D341Med (cell line): ENCODE measurements at places on chromosomes 3 and 15.
A peak's percentile ranks its signal among the peaks of the same experiment; 100 is the strongest.

DNA sequence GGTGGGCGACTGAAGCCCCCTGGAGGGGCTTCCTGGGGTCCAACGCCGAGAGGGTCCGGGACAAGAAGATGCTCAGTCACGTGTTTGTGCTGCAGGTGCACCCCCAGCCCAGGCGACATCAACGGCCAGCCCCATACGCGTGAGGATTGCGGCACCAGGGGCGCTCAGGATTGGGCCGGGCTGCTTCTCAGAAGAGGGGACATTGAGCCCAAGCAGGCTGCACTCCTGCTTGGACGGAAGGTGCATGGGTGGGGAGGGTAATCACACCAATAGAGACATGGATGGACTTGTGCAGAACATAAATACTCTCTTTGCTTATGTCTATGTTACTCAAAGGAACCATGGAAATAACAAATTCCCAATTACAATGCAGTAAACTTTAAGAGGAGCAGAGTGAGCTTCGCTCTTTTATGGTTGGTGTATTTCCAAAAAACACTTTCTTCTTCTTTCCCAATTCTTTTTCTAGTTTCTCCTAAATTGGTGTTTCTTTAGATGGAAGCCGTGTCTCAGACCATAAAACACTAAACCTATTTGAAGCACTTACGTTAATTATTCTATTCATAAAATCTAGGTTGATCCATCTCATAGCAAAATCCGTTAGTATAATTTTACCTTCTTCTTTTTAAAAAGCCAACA is 182.7 kb downstream of the GOLGA6L6 start:
- no peak for DNase-seq

DNA sequence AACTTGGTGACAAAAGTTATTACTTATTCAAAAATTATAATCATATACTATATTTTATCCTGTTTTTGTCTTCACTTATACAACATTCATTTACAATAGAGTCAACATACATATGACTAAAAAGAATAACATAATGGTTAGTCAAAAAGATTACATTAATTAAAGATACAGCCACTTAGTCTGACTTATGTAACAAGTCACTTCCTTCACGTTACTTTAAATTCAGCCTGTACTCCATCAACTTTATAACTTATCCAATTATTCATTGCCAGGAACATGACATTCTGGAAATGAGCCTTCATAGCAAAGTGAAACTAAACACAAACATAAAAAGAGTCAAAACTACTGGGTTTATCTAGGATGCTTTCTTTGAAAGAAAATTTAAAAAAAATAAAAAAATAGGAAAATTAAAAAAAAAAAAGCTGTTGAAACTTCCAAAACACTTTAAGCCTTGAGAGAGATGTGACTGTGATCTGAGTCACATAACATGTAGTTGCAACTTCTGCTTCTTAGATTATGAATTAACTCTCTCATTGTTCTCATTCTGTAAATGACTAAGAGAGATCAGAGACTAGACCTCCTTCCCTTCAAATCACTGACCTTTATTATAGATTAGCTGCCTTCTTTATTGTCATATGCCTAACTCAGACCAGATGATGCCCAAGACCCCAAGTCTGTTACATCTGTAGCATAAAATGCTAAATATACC is 107.8 kb downstream of the MYRIP start:
- no peak for DNase-seq

DNA sequence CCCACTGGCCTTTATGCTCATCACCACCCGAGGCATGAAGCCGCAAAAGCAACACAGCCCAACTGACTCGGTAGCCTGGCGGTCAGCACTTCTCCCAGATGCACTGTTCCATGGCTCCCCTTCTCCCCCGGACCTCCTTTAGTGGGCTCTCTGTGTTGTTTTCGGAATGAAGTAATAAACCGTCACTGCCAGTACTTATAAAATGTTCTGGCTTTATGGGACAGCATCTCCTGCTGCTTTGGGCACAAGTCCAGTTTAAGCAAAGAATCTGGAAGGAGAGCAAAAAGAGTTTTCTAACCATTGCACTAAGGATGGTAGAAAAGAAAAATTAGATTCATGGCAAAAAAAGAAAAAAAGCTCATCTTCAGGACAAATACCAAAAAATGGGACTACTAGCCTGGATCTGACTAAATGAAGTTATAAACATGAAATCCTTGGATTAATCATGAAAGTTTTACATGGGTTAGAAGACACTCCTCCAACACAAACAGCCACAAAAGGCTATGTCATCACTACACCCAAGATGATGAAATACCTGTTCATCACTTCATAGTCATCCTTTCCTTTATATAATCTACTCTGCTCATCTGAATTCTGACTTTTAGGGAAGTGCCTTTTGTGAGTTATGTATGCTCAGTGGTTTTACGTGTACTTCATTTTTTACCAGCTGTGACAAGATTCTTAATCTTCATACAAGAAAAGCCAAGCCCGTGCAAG is 89.5 kb upstream of the UBE2E2 start:
- DNase-seq, result no peak

GRCh38 chr3:46080969-46081345 is 53.7 kb upstream of the XCR1 start:
- DNase-seq, result no peak

DNA sequence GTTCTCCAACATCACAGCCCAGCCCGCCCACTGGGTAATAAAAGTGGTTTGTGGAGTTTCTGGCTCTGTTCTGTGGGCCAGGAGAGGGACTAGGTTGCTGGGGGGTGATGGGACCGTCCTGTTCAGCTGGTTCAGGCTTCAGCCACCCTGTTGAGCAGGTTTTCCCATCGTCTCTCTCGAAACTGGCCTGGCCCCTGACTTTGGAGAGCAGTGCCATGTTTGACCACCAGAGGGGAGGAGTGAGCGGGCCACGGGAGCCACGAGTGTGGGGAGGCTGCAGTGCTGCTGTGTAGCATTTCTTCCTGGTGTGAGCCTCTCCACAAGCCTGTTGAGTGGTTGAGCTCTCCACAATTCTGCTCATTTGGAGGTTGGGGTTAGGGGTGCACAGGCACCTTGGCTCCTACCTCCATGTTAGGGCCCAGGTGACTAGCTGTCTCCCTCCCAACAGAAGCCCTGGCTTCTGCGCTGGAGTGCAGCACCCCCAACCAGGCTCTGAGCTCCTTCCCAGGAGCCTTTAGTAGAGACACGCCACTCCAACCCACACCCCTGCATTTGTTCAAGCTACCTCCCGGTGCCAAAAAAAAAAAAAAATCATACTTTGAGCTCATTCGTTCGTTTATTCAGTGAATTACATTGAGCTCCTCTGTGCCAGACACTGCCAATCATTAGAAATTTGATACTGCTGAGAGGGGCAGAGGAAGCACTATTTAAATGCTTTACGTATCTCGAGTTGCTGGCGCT is 13.9 kb downstream of the SPINT1 start:
- peak; percentile 92 for DNase-seq

DNA sequence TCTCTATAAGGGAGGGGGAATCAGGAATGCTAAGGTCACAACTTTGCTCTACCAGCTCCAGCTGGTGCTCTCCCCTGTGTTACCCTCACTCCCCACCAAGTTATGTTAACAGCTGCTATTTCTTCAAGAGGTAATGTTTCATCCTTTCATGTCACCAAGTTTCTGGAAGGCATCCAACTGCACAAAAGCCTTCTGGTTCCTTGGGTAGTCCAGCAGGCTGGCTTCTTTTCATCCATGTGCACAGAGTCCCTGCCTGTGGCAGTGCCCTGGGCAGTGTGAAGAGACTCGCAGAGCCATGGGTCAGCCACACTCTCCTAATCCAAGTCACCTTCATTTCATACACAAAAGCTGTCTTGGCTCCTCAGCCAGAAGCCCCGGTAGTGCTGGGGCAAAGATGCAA is 737.5 kb upstream of the LMCD1 start:
- no peak for DNase-seq

GRCh38 chr3:36394176-36394575 is 13.9 kb downstream of the STAC start:
- no peak for DNase-seq

- DNase-seq, result no peak
Observed at GRCh38 chr3:53555068-53555588, 60.7 kb downstream of the CACNA1D start.

- DNase-seq, result no peak
Observed at GRCh38 chr3:51953445-51953844, 1.7 kb upstream of the GPR62 start.

- DNase-seq, result peak; percentile 33
Observed at GRCh38 chr3:173584838-173585831, 187.6 kb downstream of the NLGN1 start.

- DNase-seq, result no peak
Observed at GRCh38 chr3:4583416-4583815, 90.3 kb downstream of the ITPR1 start.

GRCh38 chr3:104596551-104596950 is 770.2 kb upstream of the ALCAM start:
- DNase-seq, result peak; percentile 59

GRCh38 chr15:40011303-40011702 is 27.7 kb downstream of the SRP14 start:
- DNase-seq, result no peak

GRCh38 chr3:49378249-49378895 is 20.2 kb upstream of the GPX1 start:
- DNase-seq, result no peak

- DNase-seq, result no peak
Observed at GRCh38 chr3:98954791-98955604, 53.5 kb upstream of the DCBLD2 start.

DNA sequence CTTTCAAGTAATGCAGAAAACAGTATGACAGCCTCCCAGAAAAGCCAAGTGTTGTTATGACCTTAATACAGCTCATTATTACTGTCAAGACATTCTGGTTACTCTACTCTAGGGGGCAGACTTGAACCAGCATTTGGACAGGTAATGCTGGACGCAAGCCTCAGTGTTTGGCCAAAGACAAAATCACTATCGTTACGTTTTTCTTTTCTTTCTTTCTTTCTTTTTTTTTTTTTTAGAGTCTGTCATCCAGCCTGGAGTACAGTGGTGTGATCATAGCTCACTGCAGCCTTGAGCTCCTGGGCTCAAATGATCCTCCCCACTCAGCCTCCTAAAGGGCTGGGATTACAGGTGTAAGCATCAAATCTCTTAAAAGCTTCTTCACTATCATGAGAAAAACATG is 29.4 kb upstream of the TMEM45A start:
- peak; percentile 63 for DNase-seq
